Stimulated activated CD4-positive, alpha-beta T cell treated with anti-CD3 and anti-CD28 coated beads, Interleukin-1b, Interleukin-23, amount 100 ng/mL, for 4 hours (primary cell): ENCODE measurements at places on chromosomes 7 and 10.

DNA sequence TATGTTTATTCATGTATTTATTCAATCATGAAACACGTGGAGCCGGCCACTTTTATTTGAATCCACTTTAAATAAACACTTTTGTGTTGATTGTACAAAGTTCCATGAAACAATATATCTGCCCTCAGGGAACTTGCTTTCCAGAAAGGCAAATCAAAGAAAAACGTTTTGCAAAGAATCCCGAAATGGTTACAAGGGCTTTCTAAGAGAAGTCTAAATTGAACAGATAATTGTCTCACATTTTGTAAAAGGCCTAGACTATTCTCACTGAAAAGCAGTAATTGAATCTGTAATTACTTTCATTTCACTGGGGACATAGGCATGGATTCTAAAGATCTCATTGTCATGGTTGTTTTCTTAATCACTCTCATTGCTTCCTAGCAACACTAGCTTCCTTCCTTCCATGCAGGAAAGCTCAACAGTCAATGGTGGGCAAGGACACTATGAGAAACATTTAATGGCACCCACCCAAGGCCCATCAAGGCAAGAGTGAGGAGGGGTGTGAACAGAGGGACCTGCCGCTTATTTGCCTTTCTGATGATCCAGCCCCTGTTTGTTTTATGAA, 622.4 kb upstream of the C7orf33 start:
- DNase-seq, result no peak

GRCh38 chr7:151243045-151243349, 5.5 kb downstream of the SMARCD3 start:
- no peak for DNase-seq

GRCh38 chr7:727104-727805, at the start of gene PRKAR1B:
Gene PRKAR1B, minus strand, starts transcription at chr7:727281. Its CDS starts 15,776 bp downstream, at chr7:711505.
- DNase-seq, result peak; percentile 48

DNA sequence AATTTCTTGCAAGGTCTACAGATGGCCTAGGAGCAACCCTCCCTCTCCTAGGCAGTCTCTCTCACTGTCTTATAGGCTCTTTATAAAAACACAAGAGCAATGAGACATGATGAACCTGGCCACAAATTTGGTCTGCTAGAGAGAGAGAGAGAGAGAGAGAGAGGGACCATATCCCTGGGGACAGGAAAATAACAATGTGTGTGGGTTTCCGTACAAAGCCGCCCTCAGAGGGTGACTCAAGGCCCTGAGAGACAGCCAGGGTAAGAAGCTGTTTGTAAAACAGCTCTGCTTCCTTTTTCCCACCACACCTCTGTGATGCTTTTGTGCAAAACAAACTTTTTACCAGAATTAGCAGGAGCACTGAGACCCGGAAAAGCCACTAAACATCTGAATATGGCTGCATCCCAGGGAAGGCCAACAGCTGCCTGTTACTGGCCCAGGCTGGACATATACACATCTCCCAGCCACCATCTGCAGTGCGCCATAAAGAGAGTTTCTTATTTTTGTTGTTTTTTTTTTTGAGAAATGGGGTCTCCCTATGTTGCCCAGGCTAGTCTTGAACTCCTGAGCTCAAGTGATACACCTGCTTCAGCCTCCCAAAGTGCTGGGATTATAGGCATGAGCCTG, 18.4 kb downstream of the GIMAP5 start:
- DNase-seq, result no peak
